Naive thymus-derived CD8-positive, alpha-beta T cell (primary cell): ENCODE measurements at places on chromosomes 2 and 18.

- DNase-seq = no peak
Measured at GRCh38 chr2:231369580-231370428, 25.7 kb upstream of the B3GNT7 start.

DNA sequence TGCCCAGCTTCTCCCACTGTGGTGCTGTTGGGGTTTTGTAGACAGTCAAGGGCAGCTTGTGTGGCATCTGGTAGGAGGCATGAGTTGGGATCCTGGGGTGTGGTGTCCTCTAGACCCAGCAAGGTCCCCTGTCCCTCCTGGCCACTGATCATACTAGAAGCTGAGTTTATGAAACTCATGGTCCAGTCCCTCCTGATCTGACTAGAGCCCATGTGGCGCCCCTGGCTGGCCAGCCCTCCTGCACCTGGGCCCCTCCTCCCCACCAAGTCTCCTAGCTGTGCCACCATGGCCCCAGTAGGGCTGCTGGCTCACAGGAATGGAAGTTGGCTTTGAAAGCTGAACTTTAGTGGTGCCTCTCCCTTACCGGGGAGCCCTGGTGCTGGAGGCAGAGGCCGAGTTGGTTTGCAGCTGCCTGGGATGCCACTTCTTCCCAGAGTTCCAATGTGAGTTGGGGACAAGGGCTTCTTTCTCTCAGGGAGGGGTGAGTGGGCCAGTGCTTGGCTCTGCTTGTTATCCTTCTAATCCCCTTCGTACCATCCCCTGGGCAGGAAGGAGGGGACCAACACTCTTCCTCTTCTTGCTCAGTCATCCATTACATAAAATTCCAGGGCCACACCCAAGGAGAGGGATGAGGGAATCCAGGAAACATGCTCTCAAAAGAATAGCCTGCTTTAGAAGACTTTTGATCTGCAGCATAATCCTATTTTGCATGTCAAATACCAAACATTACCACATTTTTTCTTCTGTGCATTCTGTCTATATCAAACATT, 37.5 kb upstream of the HAAO start:
- no peak for DNase-seq

DNA sequence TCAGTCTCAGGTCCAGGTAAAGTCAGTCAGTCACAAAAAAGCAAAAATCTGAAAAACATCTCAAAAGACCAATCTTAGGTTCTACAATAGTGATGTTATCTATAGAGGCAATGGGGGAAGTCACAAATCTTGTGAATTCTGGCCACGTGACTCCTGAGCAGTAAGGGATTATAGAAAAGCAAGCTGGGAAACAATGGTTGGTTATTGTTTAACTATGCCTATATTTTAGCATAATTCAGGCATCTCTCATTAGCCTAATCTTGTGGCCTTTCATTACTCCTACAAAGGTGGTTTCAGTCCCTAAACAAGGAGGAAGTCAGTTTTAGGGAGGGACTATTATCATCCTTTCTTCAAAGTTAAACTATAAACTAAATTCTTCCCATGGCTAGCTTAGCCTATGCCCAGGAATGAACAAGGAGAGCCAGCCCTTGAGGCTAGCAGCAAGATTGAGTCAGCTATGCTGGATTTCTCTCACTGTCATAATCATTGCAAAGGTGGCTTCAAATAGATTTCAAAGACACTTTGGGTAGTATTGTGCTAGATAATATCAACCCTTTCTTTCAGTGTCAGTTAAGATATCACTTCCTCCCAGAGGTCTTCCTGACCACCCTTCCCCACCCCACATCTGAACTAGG, 56.4 kb upstream of the ITGA6 start:
- no peak for DNase-seq

DNA sequence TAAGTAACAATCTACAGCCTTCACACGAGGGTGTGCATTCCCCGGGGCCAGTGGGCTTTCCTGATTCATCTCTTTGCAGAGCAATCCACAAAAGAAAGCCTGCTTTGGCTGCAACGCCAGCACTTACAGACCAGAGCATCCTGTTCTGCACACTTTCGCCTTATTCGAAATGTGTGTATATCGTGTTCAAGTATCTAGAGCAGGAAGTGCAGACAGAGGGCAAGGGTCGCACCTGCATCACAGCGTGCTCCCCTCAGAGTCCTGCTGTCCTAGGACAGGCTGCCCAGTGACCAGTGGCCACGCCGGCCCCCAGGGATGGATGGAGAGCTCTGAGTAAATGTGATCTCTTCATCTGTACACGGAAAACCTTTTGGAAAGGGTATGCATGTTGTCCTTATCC, 264.3 kb downstream of the ZNF516 start:
- DNase-seq = no peak

GRCh38 chr18:2402084-2402483, 169.2 kb downstream of the METTL4 start:
- DNase-seq = no peak

- no peak for DNase-seq
Measured at GRCh38 chr18:49778826-49779465, 34.4 kb downstream of the ACAA2 start.

- no peak for DNase-seq
Measured at GRCh38 chr2:129902731-129903585, 76.5 kb upstream of the RAB6C start.

DNA sequence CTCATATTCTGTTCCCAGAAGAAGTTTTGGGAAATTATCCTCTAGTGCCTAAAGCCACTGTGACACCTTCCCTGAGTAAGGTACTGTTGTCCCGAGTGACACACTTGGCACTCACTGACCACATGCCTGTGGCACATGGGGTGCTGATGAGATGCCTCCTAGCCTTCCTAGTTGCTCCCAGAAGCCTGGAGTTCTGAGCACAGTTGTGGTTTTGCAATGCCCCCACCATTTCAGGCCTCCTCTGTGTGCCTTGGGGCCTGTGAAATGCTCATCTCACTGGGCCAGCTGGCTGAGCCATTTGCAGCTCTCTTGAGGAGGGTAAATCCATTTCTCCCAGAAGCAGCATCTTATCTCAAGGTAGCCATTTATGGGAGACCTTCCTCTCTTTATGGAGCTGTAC, 91.8 kb downstream of the DGKD start:
- DNase-seq = no peak

- DNase-seq = no peak
Measured at GRCh38 chr2:182266909-182267308, 159.9 kb downstream of the PDE1A start.

DNA sequence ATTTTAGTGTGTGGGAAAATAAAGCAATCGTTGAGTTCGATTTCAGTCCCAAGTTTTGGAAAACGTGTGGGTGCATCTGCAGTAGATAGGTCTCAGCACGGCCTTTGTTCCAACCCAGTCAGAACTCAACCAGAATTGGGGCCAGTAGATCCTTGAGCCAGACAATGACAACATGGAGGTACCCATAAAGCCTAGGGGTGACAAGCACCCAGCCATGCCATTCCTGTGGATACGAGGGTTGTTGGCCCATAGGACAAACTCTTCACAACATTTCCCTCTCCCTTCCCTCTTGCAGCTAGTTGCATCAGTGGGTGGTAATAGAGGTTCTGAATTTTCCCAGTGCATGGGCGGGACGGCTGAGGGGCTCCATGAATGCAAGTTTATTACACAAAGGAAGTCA, 60.1 kb downstream of the ST3GAL5 start:
- DNase-seq = no peak

GRCh38 chr18:78998371-78999071, 18.9 kb downstream of the SALL3 start:
- no peak for DNase-seq

DNA sequence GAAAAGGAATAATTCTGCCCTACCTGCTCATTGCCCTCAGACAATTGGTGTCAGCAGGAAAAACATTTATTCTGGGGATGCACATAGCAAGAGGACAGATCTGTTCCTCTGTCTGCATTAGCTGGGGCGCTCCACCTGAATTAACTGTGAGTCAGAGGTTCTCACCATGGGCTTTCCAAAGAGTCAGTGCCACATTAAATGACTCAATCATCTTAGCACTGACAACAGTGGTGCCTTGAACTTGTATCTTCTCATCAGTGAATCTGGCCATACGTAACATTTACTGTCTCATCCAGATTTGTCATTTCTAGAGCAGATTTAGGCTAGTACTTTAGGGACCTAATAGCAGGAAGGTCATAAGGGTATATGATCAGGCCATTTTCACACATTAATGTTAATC, 358.1 kb upstream of the CRIM1 start:
- DNase-seq = no peak

- DNase-seq = peak; percentile 35
Measured at GRCh38 chr2:1769703-1770422, 25.5 kb upstream of the PXDN start.

GRCh38 chr18:22020867-22021370, 148.5 kb upstream of the GATA6 start:
- DNase-seq = no peak

DNA sequence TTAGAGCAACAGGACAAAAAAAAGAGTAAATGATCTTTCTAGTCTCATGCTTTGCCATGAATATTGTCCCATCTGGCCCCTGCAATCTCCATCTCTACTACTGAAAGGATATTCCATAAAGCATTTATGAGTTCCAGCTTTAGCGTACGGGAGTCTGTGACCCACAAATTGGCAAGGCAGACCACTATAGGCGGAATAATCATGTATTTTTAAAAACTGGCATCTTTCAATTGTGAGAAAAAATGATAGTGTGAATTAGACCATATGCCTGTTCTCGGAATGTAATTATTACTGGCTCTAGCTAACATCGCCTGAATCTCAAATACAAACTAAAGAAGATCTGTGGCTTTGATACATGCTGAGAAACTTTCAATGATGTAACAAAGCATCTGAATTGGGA, 738.1 kb upstream of the NXPH2 start:
- no peak for DNase-seq

- no peak for DNase-seq
Measured at GRCh38 chr18:48340560-48340959, 68.6 kb downstream of the ZBTB7C start.

DNA sequence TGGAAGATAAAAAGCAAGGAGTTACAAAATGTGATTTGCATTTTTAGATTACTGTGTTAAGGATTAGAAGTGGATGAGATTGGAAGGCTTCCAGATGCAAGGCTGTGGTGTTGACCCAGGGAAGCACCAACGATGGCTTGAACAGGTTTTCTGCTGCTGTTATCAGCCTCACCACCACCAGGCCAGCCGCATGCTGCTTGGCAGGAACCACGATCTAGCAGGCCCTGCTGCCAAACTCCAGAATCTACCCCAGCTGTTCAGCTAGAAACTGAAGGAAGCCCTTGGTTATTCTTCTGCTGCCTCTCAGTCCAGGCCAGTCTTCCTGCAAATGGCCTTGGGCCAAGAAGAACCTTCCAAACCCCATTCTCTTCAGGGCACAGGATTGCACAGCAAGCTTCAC, 133.9 kb downstream of the MTCL1 start:
- DNase-seq = no peak

DNA sequence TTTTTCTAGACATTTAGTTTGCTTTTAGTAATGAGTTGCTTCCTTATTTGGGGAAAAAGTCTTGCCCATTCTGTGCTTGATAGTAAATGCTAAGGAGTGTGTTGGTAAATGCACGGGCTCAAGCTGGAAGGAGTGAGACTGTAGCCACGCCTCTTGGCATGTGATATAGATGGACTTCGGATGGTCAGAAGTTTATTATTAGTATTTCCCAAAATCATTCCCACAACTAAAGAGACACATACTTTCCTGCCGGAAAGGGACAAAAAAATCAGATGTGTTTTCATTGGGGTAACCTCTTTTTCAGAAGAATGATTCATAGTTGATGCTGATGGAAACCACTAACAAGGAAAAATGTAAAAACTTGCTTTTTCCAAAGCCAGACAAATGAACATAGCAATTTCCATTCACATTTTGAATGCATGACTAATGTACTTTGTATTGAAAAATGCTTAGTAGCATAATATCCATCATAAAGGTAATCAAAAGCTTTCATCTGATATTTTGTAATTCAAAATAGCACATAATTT, 133.2 kb downstream of the ZNF532 start:
- DNase-seq = no peak

DNA sequence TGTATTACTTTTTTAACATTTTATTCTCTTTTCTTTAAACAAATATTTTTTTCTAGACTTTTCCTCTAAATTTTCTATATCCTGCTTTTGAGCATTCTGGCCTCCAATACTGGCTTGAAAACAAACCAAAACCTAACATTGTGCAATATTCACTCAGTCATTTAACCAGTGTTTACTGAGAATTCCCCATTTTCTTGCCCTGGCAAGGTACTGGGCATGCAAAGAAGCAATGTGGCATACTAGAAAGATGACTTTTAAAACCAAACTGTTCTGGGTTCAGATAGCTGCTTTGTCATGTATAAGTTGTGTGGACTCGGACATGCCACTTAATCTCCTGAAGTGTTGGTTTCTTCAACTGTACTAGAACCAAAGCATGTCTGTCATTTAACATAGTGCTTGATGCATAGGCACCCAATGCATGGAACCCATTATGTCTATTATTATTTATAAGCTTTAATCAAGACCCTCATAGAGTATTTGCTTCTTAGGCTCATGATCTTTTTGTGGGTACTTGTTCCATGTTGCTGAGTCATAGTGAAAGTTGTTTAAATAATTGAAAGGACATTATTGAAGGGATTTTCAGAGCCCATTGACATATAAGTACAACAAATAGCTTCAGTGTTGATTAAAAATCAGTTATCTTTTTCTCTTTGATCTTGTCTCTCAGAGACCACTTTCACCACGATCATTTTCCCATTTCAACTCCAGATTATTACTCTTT, 185.4 kb upstream of the OSR1 start:
- no peak for DNase-seq

DNA sequence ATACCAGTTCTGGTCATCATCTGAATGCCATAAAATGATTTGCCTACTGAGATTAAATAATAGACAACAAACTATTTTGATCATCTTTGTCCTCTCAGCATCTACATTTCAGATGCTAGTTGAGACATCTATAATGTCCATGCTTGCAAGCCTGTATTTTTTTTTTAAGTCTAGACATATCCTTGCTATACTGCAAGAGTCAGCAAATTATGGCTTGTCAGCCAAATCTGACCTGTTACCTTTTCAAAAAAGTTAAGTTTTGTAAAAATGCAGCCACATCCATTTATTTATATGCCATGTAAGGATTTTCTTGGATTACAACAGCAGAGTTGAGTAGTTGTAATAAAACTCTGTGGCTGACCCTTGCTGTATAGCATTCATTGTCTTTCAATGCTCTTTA, 1355.7 kb upstream of the FAM98A start:
- DNase-seq = no peak

DNA sequence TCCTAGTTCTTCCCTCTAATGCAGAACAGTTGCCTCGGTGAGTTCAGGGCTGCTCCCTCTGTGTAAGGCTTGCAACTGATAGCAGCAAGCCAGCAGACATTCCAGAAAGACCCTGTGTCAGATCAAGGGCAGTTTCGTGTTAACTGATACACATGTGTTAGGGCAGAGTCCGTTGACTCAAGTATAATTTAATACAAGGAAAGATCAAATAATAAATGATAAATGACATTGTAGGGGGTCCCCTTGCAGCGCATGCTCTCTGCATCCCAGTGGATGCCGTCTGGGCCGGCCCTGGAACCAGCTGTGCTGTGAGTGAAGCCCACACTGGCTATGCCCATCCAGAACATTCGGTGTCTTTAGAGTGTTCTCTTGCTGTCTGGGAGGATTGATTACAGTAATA, 180.3 kb downstream of the AGAP1 start:
- no peak for DNase-seq
